IgD-negative memory B cell (primary cell): ENCODE measurements at places on chromosomes 16 and 17. TPM values are rescaled to one million over a fixed set of nuclear protein-coding genes. Genes with fewer than 3 reads are reported as not detected.

Gene PRAC1
- not detected for polyA plus RNA-seq

Gene MRC2
- polyA plus RNA-seq = 0.24 TPM

Gene CCT6B
- polyA plus RNA-seq = 2.8 TPM

Gene PSME3IP1
- 91.6 TPM for polyA plus RNA-seq

Gene MPP3
- polyA plus RNA-seq = not detected

Gene ITGAD
- not detected for polyA plus RNA-seq

Gene TSPAN10
- polyA plus RNA-seq = 0.36 TPM

Gene TBX6
- not detected for polyA plus RNA-seq

Gene HBA1
- polyA plus RNA-seq = 12.1 TPM

Gene SLC13A2
- polyA plus RNA-seq = not detected

Gene TBC1D3K
- polyA plus RNA-seq = not detected

Gene KCNG4
- not detected for polyA plus RNA-seq

Gene PYDC1
- not detected for polyA plus RNA-seq

Gene NATD1
- 0.45 TPM for polyA plus RNA-seq

Gene SPNS2
- not detected for polyA plus RNA-seq

Gene HAGHL
- polyA plus RNA-seq = 10.0 TPM

Gene SP6
- polyA plus RNA-seq = not detected

Gene OTOP3
- polyA plus RNA-seq = not detected

Gene SLFN14
- not detected for polyA plus RNA-seq

Gene BEAN1
- not detected for polyA plus RNA-seq

Gene KCNJ16
- polyA plus RNA-seq = not detected

Gene TPSB2
- not detected for polyA plus RNA-seq

Gene CLEC3A
- not detected for polyA plus RNA-seq

Gene HAP1
- polyA plus RNA-seq = not detected

Gene TEKT5
- polyA plus RNA-seq = not detected

Gene CMTM4
- polyA plus RNA-seq = 0.19 TPM

Gene CTRB2
- not detected for polyA plus RNA-seq

Gene PLCG2
- 123 TPM for polyA plus RNA-seq

Gene KRT40
- polyA plus RNA-seq = not detected

Gene SLC6A2
- polyA plus RNA-seq = not detected

Gene CCL23
- polyA plus RNA-seq = not detected

Gene ASPA
- polyA plus RNA-seq = not detected

Gene CFAP97D1
- not detected for polyA plus RNA-seq

Gene KIF2B
- not detected for polyA plus RNA-seq

Gene SSTR5
- polyA plus RNA-seq = not detected

Gene NOD2
- polyA plus RNA-seq = 0.86 TPM

Gene MYOCD
- not detected for polyA plus RNA-seq

Gene GPRC5B
- polyA plus RNA-seq = not detected
